IgD-negative memory B cell (primary cell): ENCODE measurements at places on chromosomes 12 and 14. TPM values are rescaled to one million over a fixed set of nuclear protein-coding genes. Genes with fewer than 3 reads are reported as not detected.

The LRP6 gene
- not detected for polyA plus RNA-seq

The KCNH3 gene
- 0.15 TPM for polyA plus RNA-seq

The ZNF891 gene
- 0.63 TPM for polyA plus RNA-seq

The TAS2R8 gene
- polyA plus RNA-seq: not detected

The AKT1 gene
- polyA plus RNA-seq: 8.2 TPM

The KRT2 gene
- polyA plus RNA-seq: not detected

The SMCO3 gene
- polyA plus RNA-seq: not detected

The ZNF10 gene
- polyA plus RNA-seq: 11.0 TPM

The KITLG gene
- polyA plus RNA-seq: not detected

The PLCZ1 gene
- not detected for polyA plus RNA-seq

The PPP1R1A gene
- not detected for polyA plus RNA-seq

The MYH6 gene
- polyA plus RNA-seq: not detected

The CMKLR1 gene
- polyA plus RNA-seq: 0.64 TPM
